Right lobe of liver (tissue), 6 donors: ENCODE measurements at places on chromosomes 12 and 14. TPM values are rescaled to one million over a fixed set of nuclear protein-coding genes. Genes with fewer than 3 reads are reported as not detected.

DNA sequence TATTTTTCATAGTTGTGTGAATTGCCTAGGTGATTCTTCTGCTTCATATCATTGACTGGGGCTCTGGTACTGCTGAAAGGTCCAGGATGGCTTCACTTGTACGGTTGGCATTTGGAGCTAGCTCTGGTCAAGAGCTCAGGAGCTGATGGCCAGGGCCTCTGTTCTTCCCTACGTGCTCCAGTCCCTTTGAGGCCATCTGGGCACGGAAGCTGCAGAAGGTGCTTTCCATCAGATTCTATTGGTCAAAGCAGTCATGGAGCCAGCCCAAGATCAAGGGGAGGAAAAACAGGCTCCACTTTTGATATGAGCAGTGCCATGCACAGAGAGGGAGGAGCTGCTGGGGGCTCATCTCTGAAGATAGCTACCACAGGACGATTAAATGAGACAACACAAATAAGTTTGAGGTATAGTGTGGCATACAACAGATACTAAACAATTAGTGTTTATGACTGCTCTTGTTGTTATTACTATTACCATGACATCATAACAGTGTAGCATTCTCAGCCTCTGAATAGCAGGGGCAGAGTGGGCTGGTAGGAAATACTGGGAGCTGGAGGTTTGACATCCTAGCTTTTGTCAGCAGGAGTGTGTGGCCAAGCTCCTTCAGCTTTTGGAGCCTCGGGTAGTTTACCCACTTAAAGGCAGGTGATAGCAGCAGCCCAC, 10.4 kb downstream of the KRT83 start:
- DNase-seq = no peak

DNA sequence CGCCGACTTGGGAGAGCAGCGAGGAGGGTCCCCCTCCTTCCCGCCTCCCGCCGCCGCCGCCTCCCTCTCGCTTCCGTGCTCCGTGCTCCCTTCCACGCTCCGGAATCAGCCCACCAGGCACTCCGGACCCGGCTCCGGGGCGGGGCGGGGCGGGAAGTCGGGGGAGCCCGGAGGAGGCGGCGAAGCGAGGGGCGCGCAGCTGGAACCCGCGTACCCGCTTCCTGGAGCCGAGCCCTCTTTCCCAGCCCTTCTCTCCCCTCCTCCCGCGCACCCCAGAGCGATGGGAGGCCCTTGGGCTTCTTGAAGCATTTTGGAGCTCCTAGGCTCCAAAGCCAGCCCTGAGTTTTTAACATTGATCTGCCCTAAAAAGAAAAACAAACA, at the start of gene SYNDIG1L:
SYNDIG1L (minus strand) TSS at position 9 of the 381 bp plus-strand sequence. CDS start 16,466 bp downstream, outside the sequence.
- DNase-seq = no peak

DNA sequence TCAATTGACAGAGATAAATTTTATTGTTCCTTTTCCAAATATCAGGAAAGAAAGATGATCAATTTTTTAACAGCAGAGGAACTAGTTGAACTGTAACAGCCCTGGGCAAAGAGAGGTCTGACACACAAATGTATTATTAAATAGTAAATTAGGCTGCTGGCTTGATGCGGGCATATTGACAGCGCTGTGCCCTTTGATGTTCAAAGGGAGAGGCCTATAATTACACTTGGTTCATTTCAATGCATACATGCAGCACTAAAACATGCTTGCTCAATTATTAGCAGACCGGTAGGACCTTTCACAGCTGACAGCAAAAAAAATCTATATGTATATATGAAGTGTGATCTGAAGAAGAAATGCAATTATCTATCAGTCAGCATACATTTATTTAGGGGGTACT, 219.8 kb downstream of the SLC2A13 start:
- DNase-seq = no peak

DNA sequence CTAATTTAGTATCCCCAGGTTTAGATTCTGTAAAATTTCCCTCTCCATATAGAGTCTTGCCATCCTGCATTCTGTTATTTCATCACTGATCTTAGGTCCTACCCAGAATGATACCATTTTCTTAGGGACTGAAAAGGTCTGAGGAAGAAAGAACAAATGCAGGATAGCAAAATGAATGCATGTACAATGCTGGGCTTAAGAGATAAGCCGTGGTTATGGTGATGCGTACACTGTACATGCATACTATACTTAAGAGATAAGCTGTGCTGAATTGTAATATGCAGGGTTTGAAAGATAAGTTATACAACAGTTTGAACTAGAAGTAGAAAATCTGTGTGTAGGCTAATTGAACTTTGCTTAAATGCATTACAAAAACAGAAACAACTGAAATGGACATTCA, 416.2 kb downstream of the C12orf50 start:
- no peak for DNase-seq

DNA sequence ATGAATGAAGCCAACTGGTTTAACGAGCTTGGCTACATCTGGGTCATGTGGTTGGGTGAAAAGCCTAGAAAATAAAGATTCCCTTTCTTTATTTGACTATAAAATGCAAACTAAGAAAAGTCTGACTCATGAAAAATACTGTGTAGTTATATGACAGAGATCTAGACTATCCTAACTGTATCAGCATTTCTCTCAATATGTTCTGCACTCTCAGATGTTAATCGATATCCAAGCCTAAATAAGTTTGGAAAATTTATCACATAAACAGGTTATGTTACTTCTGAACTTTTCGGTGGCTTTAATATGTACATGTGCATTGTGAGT, 133.1 kb downstream of the DAAM1 start:
- DNase-seq = no peak

GRCh38 chr12:91154131-91154530, 28.5 kb downstream of the DCN start:
- no peak for DNase-seq

GALNT8 gene
- 0.11 TPM for total RNA-seq

KRT78 gene
- total RNA-seq = not detected

MTRFR gene
- 6.5 TPM for total RNA-seq

CCDC38 gene
- total RNA-seq = 0.19 TPM

ZNF740 gene
- 19.6 TPM for total RNA-seq

ARF6 gene
- total RNA-seq = 41.4 TPM
